ENCODE measurements at places on chromosomes 16 and 17. TPM values are rescaled to one million over a fixed set of nuclear protein-coding genes. Genes with fewer than 3 reads are reported as not detected.

GRCh38 chr17:6660101-6660500, 8.5 kb downstream of the C17orf100 start:
- DNase-seq, result no peak

GRCh38 chr16:80604600-80605355, 64.0 kb downstream of the DYNLRB2 start:
- no peak for DNase-seq

DNA sequence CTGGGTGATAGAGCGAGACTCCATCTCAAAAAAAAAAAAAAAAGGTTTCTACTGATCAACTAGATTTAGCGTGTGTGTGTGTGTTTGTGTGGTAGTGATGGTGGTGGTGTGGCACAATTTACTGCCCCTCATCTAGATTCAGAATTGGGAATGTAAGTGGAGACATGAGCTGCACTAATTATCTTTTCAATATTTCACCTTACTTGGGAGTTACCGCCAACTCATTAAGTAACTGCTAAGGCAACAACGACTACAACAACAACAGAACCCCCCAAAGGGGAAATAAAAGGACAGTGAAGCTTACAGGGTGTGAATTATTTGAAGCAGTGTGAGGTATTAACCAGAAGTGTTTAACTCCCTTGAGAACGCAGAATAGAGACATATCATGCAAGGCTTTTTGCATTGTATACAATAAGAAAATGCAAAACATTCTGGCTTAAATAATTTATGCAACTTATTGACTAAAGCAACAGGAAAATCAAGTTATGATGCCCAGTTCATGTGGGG, 180.5 kb downstream of the SHISA9 start:
- no peak for DNase-seq

DNA sequence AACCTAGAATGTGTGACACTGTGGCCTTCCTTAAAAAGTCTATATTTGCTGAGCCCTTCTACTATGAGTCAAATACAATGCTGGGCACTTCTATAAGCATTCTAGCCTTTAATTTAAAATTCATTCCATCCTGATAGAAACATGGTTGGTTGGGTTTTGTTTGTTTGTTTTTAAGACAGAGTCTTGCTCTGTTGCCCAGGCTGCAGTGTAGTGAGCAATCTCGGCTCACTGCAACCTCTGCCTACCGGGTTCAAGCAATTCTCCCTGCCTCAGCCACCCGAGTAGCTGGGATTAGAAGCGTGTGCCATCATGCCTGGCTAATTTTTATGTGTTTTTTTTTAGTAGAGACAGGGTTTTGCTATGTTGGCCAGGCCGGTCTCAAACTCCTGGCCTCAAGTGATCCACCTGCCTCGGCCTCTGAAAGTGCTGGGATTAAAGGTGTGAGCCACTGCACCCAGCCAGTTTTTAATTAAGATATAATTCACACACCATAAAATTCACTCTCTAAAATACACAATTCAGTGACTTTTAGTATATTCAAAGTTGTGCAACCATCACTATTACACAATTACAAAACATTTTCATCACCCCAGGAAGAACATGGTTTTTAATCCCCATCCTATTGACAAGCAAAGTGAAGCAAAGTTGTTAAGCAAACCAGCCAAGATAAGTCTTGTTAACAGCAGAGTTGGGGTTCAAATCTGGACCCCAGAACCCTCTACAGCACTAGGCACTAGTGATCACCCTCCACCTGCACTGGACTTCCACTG, 42.8 kb downstream of the CMTM4 start:
- no peak for DNase-seq

DNAI2 gene
- total RNA-seq, result not detected

MT1A gene
- total RNA-seq, result 183 TPM

YBX2 gene
- total RNA-seq, result not detected

PDILT gene
- total RNA-seq, result not detected

CD300H gene
- not detected for total RNA-seq

B4GALNT2 gene
- not detected for total RNA-seq

Data from ascending aorta (tissue), 2 donors.